ENCODE measurements at places on chromosomes 3 and 15.

GRCh38 chr15:97962263-97962662 is 1.8 kb downstream of the ARRDC4 start:
- DNase-seq: no peak

DNA sequence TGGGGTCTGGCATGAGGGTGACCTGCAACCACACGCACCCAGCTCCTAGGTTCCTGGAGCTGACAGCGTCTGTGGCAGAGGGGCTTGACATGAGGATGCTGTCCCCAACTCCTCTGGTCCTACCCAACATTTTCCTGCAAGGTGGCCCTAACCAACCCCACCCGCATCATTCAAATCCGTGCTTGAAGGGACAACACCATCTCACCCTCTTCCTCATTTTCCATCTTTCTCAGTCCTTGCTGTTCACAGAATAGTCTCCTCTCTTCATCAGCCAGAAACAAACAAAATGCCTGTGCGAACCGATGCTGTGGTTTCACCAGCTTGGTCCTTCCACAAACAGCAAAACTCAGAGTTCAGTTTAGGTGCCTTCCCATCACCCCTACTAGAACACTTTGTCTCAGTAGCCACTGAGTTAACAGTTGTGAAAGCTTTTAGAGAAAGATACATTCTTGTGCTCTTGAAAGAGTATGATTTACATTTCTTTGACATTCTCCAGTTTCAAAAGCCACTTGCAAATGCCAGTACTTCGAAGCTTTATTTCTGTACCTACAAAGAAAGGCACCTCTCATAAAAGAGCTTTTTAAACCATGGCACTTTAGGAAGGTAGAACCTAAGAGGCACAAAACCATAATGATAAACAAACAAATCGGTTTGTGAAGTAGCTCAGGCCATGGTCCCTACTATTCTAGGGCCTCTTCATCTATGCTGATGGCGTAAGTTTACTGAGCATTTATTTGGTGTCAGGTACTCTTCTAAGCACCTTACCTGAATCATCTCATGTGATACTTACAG is 360.1 kb downstream of the SHQ1 start:
- no peak for DNase-seq

DNA sequence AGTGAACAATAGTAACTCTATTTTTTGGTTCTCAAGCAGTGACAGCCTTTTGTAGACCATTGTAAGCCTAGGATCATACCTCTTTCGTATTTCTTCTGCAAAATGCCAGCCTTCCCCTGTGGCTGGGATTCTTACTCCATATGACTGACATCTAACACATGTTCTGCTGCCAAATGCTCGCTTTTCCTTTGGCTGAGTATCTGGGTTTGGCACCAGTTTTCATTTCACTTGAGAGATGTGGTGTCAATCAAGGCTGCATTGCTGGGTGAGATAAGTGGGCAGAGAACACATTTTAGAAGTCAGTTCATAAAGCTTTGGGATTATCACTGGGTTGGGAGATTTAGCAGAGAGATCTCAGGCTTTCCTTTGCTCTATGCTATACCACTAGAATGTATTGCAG is 514.7 kb upstream of the SGO1 start:
- DNase-seq: no peak

- no peak for DNase-seq
Observed at GRCh38 chr15:41258750-41259471, 27.8 kb downstream of the CHP1 start.

- DNase-seq: no peak
Observed at GRCh38 chr3:32194653-32195052, 43.8 kb upstream of the CMTM8 start.

DNA sequence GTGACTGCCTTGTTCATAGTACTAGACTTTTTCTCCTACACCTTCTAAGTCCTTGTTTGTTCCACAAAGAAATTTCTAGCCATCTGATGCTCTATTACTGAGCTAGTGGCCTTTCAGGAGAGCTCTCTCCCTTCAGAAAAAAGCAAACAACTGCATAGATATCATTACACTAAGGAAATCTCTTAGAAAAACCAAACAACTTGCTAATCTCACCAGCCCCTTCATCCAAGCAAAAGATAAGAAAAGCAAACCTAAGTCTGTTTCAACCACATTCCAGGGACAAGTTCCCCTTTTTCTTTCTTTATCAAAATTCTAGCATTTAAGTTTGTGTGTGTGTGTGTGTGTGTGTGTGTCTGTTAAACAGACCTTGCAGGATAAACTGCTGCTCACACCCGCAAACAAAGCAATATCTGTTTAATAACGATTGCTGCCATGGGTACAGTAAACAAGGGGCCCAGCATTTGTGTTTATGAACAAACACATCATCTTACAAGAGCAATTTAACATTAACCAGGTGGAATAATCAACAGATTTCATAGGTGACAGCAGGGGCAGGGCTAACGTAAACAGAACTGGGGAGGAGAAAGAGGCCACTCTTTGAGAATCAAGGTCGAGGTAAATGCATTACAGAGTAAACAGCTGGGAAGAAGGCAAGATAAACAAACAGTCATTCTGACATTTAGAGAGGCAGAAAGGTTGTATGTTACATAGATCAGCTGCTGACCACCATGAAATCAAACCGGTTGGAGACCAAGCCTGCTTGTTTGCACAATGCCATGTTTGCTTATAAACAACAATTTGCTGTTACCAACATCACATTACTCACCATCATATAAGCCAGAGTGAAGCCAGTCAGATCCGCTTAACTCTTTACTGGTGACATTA is 375.1 kb downstream of the FOXP1 start:
- no peak for DNase-seq

Data from NCI-H524 (cell line).